AML-193 (cell line): ENCODE measurements at places on chromosomes 3 and 15.

GRCh38 chr3:48739955-48740823 lies 23.2 kb upstream of the IP6K2 start:
- DNase-seq, result peak; percentile 40

- no peak for DNase-seq
These were observed 9.5 kb upstream of the APBA2 start for GRCh38 chr15:28876131-28876844.

DNA sequence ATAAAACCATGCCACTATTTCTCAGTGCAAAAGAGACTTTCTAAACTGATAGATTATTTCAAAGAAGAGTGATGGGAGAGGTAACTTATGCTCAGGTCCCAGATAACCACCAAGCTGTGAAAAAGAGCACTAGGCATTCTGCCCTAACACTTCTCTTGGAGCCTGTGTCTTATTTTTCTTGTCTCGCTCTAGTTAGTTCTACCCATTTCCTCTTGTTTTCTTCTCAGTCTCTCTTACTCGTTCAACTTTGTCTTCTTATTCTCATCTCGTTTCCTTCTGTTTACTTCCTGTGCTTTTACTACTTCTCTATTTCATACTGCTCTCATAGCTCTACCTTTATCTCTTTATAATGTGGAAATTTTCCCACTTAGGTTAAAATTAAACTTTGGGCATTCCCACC lies 91.8 kb upstream of the CGNL1 start:
- no peak for DNase-seq

DNA sequence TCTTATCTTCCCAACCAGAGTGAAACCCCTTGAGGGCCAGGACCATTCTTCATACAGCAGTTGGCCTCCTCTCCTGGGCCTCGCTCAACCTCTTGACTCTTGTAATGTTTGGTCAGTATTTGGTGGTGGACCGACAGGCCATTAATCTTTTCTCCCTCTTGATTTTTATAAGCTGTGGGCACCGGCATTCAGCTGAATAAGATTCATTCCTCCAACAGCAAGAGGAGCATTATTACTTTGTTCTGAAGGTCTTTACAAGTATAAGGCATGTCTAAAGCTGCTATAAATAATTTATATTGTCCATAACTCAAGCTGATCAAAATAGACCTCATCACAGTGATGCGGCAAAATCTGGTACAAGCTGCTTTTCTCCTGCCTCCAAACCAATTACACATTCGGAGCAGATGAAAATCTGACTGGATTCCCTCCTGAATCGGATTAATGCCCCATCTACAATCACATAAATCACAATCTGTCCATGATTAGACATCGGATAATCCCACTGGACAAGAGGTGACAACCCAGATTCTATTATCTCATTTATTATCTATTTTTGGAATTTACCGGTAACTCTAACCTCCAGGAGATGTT lies 8.4 kb upstream of the ISL2 start:
- no peak for DNase-seq

- DNase-seq, result no peak
These were observed 57.3 kb upstream of the SPRED1 start for GRCh38 chr15:38195191-38195901.

GRCh38 chr3:109278546-109278945 lies 37.8 kb downstream of the DPPA2 start:
- no peak for DNase-seq

- no peak for DNase-seq
These were observed 270.5 kb upstream of the STT3B start for GRCh38 chr3:31262201-31262600.

GRCh38 chr3:37662785-37663184 lies 198.9 kb upstream of the CTDSPL start:
- DNase-seq, result no peak

DNA sequence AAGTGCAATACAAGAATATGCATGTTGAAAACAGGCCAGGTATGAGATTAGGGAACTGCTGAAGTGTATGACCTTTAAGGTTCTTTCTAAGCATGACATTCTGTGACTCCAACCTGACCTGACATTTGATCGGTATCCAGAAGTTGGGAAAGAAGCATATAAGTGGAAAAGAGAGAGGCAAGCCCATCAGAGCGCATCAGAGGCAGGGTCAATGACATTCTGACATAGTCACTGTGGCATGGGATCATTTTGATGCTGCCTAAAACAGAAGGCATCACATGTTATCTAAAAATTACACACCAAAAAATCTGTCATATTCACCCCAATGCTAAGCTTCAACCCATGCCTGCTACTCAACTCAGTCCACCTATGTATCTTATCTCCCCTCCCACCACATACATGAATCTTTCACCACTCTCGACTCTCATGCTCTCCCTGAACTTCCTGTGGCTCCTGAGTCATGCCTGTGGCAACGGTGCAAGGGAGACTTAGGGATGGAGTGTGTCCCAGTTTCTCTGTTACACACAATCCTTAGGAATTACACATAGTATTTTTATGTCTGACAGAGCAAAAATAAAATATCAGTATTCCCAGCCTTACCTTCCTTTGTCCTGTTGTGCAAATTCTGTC lies 20.5 kb upstream of the LRRN1 start:
- no peak for DNase-seq

GRCh38 chr15:70415398-70415797 lies 317.7 kb upstream of the TLE3 start:
- DNase-seq, result no peak

GRCh38 chr3:106348139-106348690 lies 479.4 kb upstream of the CBLB start:
- no peak for DNase-seq

GRCh38 chr3:47251689-47252088 lies 30.9 kb downstream of the KIF9 start:
- no peak for DNase-seq

- DNase-seq, result no peak
These were observed 3.0 kb downstream of the DLL4 start for GRCh38 chr15:40932156-40932555.

- DNase-seq, result no peak
These were observed 664.7 kb downstream of the IGSF11 start for GRCh38 chr3:118369892-118370491.

DNA sequence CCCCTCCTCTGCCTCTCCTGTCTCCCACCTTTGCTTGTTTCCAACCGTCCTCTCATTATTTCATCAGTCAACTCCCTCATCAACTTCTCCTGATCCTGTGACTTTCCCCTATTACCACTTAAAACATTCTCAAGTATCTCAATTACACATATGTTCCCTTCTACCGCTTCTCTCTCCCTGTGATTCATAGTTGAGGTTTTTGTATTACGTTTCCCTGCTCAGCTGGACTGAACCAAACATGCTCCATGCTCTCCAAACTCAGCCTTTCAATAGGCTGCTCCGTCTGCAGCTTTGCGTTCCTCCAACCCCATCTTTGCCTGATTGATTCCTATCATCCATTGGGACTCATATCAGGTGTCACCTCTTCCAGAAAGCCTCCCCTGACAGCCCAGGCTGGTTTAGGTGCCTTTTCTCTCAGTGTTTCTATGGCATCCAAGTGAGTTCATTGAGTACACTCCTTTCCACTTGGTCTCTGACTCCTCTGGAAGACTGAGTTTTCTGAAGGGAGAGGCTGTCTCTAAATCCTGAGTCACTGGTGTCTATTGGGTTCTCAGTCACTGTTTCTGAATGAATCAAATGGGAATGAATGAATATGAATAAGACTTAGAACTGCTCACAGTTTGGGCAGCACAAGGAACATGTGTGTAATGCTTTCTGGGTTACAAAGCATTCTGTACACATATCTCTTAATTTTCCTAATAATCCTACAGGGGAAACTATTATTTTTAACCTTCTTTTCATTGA lies 56.4 kb downstream of the PLD1 start:
- no peak for DNase-seq

DNA sequence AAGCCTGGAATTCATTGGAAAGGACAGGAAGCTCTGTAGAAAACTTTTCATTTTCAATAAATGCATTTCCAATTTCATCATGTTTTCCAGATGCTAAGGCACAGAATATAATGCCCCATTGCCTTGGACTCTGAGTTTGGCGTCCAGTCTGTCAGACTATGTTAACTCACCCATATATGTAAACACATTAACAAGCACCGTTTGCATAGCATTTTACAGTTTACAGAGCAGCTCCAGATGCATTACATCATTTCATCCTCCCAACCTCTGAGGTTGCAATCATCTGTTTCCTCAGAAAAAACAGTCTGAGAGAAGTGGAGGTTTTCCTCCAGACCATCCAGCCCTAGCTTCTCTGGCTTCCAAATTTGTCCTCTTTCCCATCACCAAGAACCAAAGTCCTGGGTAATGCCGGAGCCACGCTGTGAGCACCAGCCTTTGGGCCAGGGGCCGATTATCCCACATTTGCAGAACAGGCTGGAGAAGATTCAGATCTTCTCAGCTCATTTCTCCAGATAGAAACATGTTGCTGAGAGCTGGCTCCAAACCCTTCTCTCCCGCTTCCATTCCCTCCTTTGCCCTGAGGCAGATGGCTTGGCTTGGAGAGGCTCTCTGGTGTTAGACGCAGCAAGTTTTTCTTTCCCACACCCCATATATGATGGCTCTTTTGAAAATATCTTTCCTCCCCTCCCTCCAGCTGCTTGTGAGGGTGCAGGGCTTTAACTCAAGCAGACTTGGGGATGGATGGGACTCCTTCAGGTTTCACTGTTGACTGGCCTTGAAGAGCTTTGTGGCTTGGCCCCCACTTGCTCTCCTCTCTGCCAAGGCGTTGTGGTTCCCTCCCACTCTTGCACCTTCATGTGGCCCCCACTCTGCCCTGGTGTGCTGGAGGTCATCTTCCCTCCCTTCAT lies 26.0 kb downstream of the CYP19A1 start:
- peak; percentile 6 for DNase-seq

GRCh38 chr3:172786036-172786435 lies 35.5 kb downstream of the ECT2 start:
- no peak for DNase-seq

DNA sequence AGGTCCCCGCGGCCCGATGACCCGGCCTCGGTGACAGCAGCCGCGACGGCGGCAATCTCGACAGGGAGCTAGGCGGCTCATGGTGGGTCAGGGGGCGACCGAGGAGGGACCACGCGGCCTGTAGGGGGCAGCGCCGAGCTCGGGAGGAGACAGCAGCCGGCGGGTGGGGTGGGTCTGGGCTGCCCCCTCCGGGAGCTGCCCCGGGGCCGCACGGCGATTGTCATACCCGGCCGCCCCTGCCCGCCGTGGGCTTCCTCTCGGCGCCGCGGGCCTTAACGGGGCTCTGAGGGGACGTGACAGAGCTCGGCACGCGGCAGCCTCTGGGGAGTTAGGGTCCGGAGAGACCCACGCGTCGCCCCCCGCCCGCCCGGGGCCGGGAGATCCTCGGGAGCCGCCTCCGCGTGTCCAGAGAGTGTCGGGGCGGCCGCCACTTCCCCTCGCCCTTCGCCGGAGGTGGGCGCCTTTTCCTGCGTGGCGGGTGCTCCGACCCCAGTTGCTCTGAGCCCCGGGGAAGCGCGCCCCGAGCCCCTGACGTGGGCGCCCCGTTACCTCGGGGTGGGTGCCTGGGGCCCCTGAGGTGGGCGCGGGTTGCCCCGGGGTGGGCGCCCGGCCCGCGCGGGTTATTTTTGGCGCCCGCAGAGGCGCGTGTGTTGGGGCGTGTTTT lies 539 bp upstream of the PLCL2 start:
- peak; percentile 27 for DNase-seq

DNA sequence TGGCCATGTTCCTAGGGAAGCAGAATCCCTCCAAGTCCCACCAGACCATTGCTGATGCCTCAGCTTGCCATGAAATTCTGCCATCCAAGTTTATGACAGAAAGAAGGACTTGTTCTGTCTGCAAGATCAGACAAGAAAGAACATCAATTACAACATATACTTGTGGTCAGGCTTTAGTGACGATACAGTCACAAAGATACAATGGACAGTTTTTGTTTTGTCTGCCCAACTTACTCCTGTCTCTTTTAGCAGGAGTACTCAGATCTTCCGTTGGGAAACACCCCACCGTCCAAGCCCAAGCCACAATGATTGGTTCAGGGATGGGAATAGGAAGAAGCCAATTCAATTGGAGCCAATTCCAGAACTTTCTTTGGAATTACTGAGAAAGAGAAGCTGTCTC lies 15.7 kb downstream of the KLHL6 start:
- peak; percentile 40 for DNase-seq

DNA sequence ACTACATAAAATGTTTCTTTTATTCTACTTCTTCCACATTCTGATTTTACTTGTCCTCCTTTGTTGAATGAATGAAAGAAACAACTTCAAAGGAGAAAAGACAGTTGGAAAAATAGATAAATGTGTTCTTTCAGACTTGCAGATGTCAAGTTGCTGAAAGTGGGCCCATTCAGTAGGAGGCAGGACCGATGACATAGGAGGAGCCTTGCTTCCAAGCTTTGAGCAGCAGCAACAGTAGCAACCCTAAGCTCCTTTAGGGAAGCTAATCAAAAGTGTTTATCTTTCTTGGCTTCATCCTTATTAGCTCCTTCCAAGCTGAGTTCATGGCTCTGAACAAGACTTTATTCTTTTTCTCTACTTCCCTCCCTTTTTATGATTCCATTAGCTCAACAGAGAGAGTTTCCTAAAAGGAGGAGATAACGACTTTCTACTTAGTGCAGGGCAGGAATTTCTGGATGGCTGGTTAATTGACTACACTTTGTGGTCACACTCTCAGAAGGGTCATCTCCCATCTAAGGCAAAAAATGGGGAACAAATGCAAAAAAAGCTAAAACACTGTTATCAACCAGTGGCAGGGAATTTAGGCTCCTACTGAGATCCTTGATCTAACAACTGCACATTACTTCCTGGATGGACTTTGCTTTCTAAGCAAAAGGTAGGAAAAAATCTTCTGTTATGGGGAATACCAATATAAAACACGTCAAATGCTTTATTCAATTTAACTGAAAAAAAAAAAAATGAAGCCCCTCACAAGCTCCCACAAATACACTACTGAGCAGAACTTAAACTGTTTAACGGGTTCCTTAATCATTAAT lies 4.8 kb downstream of the MORC1 start:
- no peak for DNase-seq

DNA sequence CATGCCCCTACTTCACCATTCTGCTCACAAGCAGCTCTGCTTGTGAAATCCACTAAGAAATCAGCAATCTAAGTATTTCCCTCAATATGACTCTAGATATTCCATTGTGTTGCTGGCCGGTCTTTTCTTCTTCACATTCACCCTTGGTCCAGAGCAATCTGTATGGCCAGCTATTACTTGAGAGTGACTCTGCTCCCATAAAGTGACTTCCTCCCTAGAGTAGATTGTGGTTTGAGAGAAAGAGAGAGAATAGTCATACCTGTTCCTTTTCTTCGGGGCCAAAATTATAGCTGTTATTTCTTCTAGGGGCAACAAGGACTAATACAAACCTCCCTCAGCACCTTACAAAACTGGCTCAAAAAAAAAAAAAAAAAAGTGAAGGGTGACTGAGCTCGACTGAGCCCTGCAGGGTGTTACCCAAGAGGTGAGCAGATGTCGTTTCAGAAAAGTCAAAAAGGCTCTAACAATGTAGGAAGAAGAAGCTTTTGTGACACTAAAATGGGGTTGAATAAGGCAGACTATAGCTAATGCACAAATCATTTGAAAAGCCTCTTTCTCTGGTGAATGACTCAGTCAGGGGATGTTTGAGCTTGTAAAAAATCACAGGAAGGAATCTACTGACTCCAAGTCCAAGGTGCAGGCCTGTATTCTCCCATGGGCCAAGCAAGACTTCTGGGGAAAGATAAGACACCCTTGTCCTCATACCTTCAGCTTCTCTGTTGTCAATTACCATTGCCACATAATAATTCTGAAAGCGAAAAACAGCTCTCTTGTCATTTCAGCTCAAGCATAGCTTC lies 161.0 kb upstream of the SLC24A5 start:
- DNase-seq, result no peak

GRCh38 chr3:32480604-32481003 lies 22.0 kb downstream of the CMTM6 start:
- DNase-seq, result no peak
